GM12878 (cell line): ENCODE measurements at places on chromosomes 4 and X. TPM values are rescaled to one million over a fixed set of nuclear protein-coding genes. Genes with fewer than 3 reads are reported as not detected.

Gene IL2
- total RNA-seq = 0.66 and 1.2 TPM in 2 replicates

Gene EPGN
- not detected in 2 replicates for total RNA-seq

Gene CSAG1
- not detected in 2 replicates for total RNA-seq

Gene NRK
- total RNA-seq = 0.08 and 0.15 TPM in 2 replicates

Gene CT45A10
- not detected in 2 replicates for total RNA-seq

Gene SLC6A8
- 0.29 and 0.72 TPM in 2 replicates for total RNA-seq

Gene MGAT4D
- not detected in 2 replicates for total RNA-seq

Gene CYLC1
- not detected in 2 replicates for total RNA-seq

Gene NWD2
- not detected in 2 replicates for total RNA-seq

Gene TMEM33
- total RNA-seq = 39.1 and 41.6 TPM in 2 replicates
